Calu3 (cell line): ENCODE measurements at places on chromosomes 5 and 9. TPM values are rescaled to one million over a fixed set of nuclear protein-coding genes. Genes with fewer than 3 reads are reported as not detected.
A peak's percentile ranks its signal among the peaks of the same experiment; 100 is the strongest.

The ZNF367 gene
- total RNA-seq = 8.6 and 9.6 TPM in 2 replicates

The CERCAM gene
- 11.5 and 14.5 TPM in 2 replicates for total RNA-seq

The RBM18 gene
- total RNA-seq = 13.1 and 14.1 TPM in 2 replicates

The BSPRY gene
- total RNA-seq = 14.5 and 17.4 TPM in 2 replicates

The PCSK1 gene
- not detected in 2 replicates for total RNA-seq

The ACSL6 gene
- 0.24 and 0.86 TPM in 2 replicates for total RNA-seq

The LHX2 gene
- not detected in 2 replicates for total RNA-seq

The SLC25A2 gene
- total RNA-seq = 0.26 and 0.27 TPM in 2 replicates

- no peak for DNase-seq
These were observed 3.3 kb downstream of the CYFIP2 start for GRCh38 chr5:157269165-157269671.

GRCh38 chr9:127991017-127991756, 10.4 kb upstream of the EEIG1 start:
- DNase-seq = peak; percentile 50

- DNase-seq = no peak
These were observed 188.3 kb downstream of the CNTLN start for GRCh38 chr9:17322882-17323864.

- peak; percentile 47 for DNase-seq
These were observed 5.7 kb upstream of the GAPVD1 start for GRCh38 chr9:125255781-125256391.

GRCh38 chr9:117122953-117123352, 291.9 kb downstream of the ASTN2 start:
- no peak for DNase-seq

GRCh38 chr5:134784241-134784920, 25.8 kb downstream of the DDX46 start:
- DNase-seq = no peak

DNA sequence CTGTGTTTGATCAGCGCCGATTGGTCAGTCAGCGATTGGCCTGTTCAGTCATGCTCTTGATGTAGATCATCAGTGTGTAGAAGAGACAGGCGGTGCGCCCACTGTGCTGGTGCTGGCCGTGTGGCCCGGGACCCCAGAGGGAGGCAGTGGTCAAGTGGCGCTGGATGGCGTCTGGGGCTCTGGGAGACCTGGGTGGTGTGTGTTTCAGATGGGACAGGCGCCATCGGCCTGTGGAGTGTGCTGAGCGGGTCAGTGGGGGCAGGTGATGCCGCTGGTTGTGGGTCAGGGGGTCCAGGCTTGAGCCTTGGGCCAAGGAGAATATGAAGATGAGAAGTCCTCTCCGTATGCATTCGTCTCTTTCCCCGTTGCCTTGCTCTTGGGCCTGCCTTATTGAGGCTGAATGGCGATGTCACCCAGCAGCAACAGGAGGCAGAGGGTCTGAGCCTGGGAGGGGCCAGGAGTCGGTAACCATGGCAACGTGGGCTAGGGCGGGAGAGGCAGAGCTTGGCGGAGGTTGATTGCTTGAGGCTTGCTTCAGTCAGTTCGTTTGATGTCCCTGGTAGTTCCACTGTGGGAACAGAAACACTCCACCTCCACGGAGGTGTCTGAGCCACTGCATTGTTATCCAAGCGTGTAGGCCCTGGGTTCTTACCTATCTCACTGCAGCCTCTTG, 117.8 kb upstream of the CACNA1B start:
- DNase-seq = no peak

DNA sequence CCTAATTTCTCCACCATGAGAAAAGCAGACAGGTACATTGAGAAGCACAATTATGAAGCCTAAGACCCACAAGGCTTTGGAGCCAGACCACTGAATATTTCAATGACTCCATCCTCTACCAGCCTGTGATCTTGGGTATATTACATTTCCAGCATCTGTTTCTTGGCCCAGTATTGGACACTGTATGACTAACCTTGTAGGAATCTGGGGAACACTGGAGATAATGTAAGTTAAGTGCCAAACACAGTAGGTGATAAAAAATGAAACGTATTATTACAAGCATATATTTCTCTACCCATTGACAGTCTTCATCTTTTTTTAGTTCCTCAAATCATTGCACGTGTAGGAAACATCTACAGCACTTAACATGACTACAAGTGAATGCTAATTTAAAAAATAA, 28.6 kb upstream of the FEM1C start:
- no peak for DNase-seq

GRCh38 chr9:125881042-125881441, 133.9 kb downstream of the PBX3 start:
- DNase-seq = no peak

DNA sequence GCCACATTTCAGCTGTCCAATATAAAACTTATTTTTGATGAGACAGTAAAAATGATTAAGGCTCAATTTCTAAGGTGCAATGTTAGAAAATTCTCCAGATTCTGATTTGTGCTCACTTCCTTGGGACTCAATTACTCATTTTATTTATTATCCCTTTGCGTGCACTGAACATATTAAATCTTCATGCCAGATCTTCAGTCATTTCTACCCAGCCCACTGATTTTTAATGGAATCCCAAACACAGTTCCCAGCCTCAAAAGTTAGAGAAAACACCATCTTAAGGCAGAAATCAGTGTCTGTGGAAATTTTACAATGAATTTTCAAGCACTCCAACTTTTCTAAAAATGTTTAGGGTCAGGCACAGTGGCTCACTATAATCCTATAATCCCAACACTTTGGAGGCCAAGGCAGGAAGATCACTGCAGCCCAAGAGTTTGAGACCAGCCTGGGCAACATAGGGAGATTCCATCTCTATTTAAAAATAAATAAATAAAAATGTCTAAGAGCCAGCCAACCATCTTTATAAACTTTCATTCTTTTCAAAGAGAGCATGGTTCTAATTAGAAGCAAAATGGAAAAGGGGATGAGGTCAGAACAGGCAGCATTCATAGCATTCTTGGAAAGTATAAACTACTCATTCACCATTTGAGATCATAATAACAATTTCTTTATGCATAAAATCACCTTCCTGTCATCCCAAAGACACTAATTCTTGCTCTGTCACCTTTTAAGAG, 53.7 kb downstream of the TLE1 start:
- DNase-seq = no peak

DNA sequence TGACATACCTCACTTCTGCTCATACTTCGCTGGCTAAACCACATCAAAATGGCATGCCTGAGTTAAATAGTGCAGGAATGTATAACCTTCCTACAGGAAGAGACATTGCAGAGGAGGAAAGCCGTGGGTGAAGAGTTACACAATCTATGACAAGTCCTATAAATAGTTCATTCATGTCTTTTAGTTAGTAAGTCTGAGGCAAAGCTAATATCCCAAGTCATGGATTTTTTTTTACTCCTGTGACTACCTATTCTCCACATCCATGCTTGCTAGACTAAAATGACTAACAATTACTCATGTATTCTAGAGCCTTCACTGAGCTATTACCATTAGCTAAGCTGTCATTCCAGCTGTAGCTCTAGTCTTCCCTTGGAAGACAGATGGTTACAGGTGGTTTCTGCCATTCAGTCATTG, 391.3 kb downstream of the NR2F1-AS1 start:
- DNase-seq = no peak
